Esophagus muscularis mucosa (tissue), 4 donors: ENCODE measurements at places on chromosomes 3 and 15. TPM values are rescaled to one million over a fixed set of nuclear protein-coding genes. Genes with fewer than 3 reads are reported as not detected.

Gene STAB1
- total RNA-seq = 121 TPM

Gene CHDH
- total RNA-seq = 3.2 TPM

Gene EXOSC7
- 32.6 TPM for total RNA-seq

Gene CNTN3
- total RNA-seq = 1.2 TPM

Gene PPM1L
- 88.1 TPM for total RNA-seq

Gene ERC2
- total RNA-seq = 2.0 TPM

Gene PARP15
- 0.46 TPM for total RNA-seq

GRCh38 chr3:56870436-56870835, 68.7 kb upstream of the ARHGEF3 start:
- DNase-seq = no peak

GRCh38 chr3:36212251-36212650, 168.1 kb upstream of the STAC start:
- DNase-seq = no peak

DNA sequence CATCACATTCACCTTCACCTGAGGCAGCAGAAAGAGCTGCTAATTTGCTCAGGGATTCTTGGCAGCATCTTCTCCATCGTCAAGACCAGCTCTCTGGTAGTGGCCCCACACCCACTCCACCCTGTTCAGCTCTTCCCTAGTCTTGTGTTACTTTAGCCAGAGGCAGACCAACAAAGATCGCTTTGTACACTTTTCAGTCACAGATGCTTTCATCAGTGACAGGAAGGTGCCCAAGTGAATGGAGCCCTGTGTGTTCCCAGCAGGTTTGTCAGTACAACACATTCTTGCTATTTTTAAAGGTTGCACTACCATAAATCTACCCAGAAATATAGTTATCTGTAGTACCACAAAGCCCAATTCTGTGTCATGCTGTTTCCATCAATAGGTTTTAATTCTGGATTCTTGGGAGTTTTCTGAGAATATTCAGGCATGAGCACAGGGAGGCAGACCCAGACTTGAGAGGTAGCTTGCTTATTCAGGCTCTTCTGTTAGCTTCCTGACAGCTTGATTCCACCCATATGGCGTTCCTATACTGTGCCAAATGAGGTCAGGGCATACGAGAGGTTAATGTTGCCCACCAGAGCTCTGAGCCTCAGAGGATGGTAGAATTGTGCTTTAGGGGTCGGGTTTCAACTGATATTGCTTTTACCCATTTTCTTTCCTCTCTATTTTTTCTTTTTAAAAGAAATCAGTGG, 109.8 kb upstream of the MANF start:
- DNase-seq = no peak

GRCh38 chr3:124282751-124283651, 291.1 kb upstream of the ROPN1 start:
- DNase-seq = peak; percentile 88

GRCh38 chr15:64699751-64700388, 75.5 kb downstream of the RBPMS2 start:
- no peak for DNase-seq

DNA sequence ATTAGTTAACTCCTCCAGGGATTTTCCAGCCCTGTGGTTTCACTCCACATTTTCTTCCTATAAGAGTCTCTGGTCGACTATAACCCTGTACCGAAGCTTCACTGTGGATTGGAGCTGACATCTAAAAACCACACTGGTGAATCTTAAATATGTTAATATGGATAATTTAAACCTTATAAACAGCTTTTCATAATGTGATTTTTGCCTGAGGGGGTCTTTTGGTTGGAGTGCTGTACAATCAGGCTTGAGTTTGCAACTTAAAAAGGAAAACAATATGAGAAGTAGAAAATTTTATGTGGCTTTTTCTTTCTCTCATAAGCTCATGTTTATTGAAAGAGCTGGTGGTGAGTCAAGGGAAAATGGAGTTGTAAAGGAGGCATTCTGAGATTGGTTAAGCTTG, 313.7 kb downstream of the VPS13C start:
- DNase-seq = no peak

GRCh38 chr15:101306341-101307047, 11.4 kb upstream of the SNRPA1 start:
- DNase-seq = no peak

GRCh38 chr3:100264242-100264641, 3.5 kb downstream of the TBC1D23 start:
- no peak for DNase-seq

- DNase-seq = no peak
Observed at GRCh38 chr3:18134386-18135059, 290.6 kb downstream of the SATB1 start.

DNA sequence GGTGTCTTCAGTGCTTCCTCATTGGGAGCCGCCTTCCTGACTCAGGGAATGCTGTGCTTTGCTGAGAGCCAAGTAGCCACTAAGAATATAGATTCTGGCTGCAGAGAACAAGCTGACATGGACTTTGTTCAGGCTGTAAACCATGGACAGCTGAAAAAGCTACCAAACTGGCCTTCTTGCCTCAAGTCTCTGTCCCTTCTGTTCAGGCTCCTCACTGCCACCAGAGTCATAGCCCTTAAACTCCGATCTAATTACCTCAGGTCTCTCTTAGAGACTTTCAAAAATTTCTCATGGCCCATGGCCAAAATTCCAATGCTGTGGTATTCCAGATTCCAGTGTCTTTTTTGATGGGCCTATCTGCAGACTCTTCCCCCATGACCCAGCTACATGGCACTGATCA, 19.4 kb upstream of the PTX3 start:
- no peak for DNase-seq

- peak; percentile 98 for DNase-seq
Observed at GRCh38 chr15:67120839-67121643, 55.6 kb downstream of the SMAD3 start.

DNA sequence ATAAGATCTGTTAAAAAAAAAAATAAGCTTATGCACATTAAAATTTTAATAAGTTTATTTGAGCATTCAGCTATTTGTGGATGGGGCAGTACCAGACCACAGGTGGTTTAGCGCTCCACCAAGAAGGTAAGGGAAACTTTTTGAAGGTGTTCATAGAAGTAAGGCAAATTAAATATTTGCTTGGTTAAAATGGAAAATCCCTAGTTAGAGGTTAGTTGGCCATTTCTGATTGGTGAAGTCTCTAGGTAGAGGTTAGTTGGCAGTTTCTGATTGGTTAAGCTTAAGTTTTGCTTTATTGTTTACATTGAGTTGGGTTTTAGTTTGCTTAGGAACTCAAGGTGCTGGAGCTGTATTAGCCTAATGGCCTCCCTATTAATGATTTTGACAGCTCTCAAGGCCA, 30.7 kb downstream of the SCN11A start:
- no peak for DNase-seq

- no peak for DNase-seq
Observed at GRCh38 chr3:37466660-37467359, 292.4 kb upstream of the LRRFIP2 start.
